SJCRH30 (cell line): ENCODE measurements at places on chromosomes 3 and 15. TPM values are rescaled to one million over a fixed set of nuclear protein-coding genes. Genes with fewer than 3 reads are reported as not detected.
A peak's percentile ranks its signal among the peaks of the same experiment; 100 is the strongest.

DNA sequence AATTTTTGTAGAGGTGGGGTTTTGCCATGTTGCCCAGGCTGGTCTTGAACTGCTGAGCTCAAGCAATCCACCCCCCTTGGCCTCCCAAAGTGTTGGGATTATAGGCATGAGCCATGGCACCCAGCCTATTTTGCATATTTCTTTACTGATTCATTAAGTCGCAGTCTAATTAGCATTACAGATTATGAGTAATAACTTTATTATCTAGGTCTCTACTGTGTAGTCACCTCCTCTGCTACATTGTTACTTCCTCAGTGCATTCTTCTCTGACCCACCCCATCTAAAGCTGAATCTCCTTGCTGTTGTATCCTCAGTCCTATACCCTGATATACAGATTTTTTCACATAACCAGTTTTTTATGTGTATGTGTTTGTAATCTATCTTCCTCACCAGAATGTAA, 61.7 kb downstream of the TFDP2 start:
- DNase-seq, result no peak

TICRR gene
- total RNA-seq, result 24.9 and 27.2 TPM in 2 replicates

DNA sequence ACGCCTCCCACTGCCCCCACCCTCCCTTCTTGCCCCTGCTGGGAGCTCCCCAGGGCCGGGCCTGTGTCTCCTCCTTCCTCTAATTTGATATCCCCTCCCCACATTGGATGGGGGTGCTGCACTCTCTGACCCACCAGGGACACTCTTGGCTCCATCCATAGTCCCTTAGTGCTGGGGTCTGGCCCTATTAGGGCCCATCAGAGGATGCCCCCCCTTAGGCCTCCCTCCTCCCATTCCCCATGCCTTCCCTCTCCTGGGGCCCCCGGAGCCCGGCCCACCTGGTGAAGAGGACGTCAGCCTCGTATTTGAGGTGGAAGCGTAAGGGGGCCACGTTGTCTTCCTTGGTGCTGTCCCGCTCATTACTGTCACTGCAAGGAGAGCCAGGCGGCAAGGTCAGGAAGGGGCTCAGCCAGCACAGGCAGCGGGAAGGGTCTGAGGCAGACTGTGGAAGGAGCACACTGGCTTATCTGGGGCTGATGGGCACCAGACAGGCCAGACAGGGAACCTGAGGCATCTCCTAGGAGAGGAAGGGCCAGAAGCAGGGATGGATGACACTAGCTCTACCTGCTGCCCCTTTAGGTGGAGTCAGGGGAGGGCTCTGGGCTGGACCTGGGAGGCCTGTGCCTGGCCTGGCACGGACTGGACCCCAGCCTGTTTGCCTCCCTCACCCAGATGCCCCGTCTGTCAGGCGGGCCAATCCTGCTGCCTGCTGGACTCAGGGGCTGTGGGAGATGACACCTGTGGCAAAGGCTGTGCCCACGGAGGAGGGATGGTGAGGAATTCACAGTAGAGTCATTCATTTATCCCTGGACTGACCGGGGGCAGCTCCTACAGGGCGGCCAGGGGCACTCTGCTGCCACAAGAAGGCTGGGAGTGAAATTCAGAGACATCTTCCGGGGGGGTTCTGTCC, 36.2 kb downstream of the FEM1B start:
- no peak for DNase-seq

ELP6 gene
- total RNA-seq, result 36.1 and 41.4 TPM in 2 replicates

DNA sequence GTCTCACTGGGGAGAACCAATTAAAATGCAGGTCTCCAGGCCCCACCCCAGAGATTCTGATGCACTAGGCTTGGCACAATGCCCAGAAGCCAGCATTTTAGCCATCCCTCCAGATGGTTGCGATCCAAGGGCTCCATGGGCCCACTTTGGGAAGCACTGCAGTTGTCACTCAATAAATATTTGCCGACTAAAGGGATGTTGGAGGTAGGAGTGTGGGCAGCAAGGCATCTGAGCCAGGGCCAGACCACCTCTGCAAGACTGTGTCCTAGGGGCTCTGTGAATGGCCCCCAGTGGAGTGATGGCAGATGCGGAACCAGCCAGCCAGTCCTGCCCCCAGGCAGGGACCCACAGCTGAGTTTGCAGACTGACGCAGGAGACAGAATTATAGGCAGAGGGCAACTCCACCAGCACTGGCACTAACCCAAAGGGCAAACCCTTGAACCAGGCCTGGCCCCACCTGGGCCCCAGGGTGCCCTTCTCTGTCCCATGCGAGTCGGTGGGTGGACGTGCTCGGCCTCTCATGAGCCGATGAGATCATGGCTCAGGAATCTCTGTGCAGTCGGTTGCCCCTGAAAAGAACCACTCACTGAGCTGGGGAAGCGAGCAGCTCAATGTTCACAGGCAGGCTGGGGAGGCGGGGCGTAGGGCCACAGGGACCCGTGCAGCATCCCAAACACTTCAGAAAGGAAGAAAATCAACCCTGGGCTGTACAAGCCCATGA, 49.7 kb downstream of the SEMA5B start:
- DNase-seq, result peak; percentile 87

DNA sequence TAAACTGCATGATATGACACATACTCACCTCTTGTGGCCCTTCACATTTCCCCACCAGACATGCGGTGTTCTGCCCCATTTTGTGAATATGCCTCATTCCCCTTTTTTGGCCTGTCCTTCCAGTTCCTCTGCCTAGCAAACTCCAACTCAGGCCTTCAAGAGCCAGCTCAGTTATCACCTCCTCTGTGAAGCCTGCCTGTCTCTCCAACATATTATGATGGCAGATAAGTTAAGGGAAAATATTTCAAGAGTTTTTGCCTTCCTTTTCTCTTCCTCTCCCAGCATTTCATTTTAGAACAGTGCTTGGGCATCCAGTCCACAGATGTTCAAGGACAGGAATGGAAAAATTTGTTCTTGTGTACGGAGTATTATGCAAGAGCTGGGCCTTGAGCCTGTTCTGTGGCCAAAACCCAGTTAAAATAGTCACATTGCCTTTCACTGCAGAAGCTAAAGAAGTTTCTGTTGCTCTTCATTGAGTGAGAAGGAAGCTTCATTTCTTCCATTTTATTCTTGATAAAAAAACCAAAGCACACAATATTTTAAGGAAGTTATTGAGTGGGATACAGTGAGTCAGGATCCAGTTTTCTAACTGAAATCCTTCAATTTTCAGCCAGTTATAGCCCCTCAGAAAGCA, 192.0 kb downstream of the GHSR start:
- DNase-seq, result no peak

- DNase-seq, result no peak
These were observed 48.7 kb upstream of the IREB2 start for GRCh38 chr15:78389322-78389721.

GRCh38 chr15:84600687-84601554, at the start of gene ZSCAN2:
TSS of gene ZSCAN2 (plus strand) at chr15:84601009. CDS start at chr15:84603928, 2,919 bp downstream.
- DNase-seq, result peak; percentile 96

DNA sequence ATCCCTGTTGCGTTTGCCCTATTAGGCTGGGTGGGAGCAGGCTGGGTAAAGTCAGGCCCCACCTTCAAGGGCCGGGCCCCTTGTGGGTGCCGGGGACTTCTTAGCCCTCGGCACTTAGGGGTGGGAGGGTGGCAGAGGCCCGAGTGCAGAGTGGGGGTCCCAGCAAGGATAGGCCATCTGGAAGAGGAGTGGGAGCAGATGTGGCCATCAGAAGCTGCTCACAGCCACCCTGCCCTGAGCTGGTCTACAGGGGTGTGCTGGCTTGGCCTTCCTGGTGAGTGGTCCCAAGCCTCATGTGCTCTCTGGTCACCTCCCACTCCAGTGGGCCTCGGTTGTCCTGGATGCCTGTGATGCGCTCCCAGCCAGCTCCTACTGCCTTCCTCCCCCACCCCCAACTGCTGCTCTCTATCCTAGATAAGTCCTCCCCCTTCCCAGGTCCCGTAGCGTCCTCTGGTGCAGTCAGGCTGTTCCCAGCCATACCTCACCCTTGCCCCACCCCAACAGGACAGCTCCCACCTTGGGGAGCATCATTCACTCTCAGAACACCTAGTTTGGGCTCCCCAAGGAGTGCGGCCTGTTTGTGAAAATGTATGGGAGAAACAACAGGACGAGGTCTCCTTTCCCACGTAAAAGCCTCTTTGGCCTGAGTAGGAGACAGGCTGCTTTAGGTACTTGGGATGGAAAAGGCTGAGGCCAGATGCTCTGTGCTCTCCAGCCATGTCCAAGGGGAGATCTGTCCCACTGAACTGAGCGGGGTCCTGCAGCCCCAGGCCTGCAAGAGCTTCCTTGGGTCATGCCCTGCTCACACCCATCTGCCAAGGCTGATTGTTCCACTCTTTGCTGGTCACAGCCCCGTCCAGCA, 24.9 kb upstream of the PLXNA1 start:
- no peak for DNase-seq

GRCh38 chr3:163576314-163576713, 1502.0 kb downstream of the SI start:
- no peak for DNase-seq

DNA sequence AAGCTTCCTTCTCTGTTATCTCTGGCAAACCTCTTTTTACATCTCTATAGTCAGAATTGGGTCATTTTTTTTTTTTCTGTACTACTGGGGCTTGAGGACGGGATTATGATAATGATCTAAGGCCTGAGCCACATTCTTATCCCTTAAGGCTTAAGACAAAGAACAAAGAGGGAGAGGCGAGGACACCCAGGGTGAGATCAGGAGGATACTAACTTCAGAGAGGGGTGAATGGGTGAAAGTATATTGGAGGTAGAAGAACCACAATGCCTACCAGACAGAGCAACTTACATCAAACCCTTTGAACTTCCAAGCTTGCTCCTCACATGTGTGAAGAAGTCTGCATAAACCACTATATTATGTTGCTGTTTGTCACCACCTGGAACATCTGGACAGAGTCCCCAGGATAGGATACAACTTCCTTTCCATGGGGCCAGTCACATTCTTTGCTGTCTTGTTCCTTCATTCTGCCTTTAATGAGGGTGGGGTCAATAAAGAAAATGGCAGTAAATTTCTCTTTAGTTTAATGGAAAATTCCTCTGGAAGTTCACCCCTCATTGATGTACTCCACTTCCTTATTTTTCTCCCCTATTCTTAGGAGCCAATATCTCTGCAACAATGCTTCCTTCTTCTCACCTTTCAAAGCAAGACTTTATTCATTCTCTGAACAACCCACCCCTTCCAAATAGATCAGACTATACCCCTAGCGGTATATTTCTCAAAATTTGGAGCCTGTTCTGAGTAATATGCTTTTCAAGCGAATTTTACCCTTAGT, 9.1 kb upstream of the PDCD6IP start:
- no peak for DNase-seq

DNA sequence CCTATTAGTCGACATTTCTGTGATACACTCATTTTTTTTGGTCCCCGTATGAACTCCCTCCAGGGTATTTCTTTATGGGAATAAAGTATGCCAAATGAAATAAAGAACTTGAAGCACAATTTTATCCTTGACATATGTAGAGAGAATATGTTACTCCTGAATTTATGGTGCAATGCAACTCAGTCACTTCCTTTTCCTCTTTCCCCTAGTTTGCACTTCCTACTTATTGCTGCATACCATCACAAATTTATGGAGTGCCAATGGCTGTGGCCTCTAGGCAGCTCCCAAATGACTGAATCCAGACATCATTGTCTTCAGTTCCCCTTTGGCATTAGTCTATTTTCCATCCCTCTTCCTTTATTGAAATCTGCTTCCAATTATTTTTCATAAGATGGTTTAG, 403.5 kb downstream of the FHIT start:
- no peak for DNase-seq

GRCh38 chr3:46080969-46081345, 53.7 kb upstream of the XCR1 start:
- DNase-seq, result no peak

DNA sequence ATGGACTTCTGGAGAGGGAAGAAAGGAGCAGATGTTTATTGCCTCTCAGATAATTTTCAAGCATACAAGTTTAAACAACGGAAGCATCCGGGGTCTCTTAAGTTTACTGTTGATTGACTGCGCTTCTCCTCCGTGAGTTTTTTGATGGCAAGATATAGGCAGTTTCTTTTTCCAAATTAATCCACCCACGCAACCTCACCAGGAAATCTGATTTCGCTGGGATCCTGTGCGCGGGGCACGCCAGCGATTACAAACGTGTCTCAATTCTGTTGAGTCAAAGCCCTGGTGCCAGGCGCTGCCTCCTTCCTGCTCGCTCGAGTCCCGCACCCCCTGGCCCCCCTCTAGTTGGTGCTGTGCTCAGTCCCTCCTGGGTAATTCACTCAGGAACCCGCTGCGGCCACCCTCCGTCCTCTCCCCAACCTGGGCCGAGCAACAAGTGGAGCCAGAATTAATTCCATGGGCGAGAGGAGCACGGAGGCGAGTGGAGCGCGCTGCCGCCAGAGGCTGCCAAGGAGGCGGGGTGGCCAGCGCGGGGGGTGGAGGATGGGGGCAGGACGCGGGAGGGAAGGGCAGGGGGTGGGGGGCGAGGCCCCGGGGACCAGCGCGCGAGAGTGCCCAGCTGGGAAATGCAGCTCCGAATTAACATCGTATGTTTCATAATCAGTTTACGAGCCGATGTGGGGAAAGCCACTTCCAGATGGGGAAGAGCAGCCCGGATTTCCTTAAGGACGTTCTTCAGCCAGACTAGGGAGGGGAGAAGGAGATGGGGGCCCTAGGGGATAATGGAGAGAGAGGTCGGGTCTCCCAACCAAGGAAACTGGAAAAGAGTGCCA, 6.0 kb downstream of the WNT5A start:
- no peak for DNase-seq

- peak; percentile 29 for DNase-seq
These were observed 238.6 kb downstream of the MEX3B start for GRCh38 chr15:81807186-81807585.

CHAC1 gene
- total RNA-seq, result 1.0 and 2.5 TPM in 2 replicates

- DNase-seq, result no peak
These were observed 304.6 kb upstream of the TBC1D5 start for GRCh38 chr3:18047052-18047451.

SPINK8 gene
- total RNA-seq, result not detected in 2 replicates

GRCh38 chr3:9703736-9704346, at the start of gene CPNE9:
TSS of gene CPNE9 (plus strand) at chr3:9703833. CDS start at chr3:9703997, 164 bp downstream.
- DNase-seq, result no peak

GRCh38 chr15:47337106-47337505, 380.2 kb upstream of the SEMA6D start:
- no peak for DNase-seq

LTK gene
- 4.7 and 4.9 TPM in 2 replicates for total RNA-seq

GRCh38 chr3:122103821-122104514, 48.8 kb downstream of the CD86 start:
- no peak for DNase-seq

FILIP1L gene
- total RNA-seq, result 3.7 and 5.0 TPM in 2 replicates

GRCh38 chr3:100209948-100210771, 50.6 kb upstream of the TBC1D23 start:
- DNase-seq, result no peak

HRG gene
- total RNA-seq, result not detected in 2 replicates

- no peak for DNase-seq
These were observed 13.0 kb upstream of the POC1A start for GRCh38 chr3:52167240-52167639.

SATB1 gene
- total RNA-seq, result 11.5 and 17.1 TPM in 2 replicates

FEZF2 gene
- not detected in 2 replicates for total RNA-seq
